ENCODE measurements at places on chromosomes 5 and 9. TPM values are rescaled to one million over a fixed set of nuclear protein-coding genes. Genes with fewer than 3 reads are reported as not detected.

AGXT2 gene
- polyA plus RNA-seq: 47.0 TPM

FOXD4L4 gene
- polyA plus RNA-seq: not detected

DNA sequence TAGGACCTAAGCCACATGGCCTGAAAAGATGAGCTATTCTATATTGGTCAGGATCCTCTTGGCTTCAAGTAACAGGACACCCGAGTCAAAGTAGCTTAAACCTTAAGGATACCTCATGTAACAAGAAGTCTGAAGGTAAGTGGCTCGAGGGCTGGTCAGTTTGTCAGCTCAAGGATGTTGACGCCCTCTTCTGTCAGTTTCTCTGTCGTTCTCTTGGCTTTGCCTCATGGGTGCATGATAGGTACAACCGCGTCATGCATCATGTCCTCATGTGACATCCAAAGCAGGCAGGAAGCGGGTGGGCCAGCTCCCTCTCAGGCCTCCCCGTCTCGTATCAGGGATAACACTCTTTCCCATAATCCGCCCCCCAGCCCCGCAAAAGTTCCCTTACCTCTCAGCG lies 22.1 kb upstream of the TCERG1 start:
- no peak for DNase-seq

DNA sequence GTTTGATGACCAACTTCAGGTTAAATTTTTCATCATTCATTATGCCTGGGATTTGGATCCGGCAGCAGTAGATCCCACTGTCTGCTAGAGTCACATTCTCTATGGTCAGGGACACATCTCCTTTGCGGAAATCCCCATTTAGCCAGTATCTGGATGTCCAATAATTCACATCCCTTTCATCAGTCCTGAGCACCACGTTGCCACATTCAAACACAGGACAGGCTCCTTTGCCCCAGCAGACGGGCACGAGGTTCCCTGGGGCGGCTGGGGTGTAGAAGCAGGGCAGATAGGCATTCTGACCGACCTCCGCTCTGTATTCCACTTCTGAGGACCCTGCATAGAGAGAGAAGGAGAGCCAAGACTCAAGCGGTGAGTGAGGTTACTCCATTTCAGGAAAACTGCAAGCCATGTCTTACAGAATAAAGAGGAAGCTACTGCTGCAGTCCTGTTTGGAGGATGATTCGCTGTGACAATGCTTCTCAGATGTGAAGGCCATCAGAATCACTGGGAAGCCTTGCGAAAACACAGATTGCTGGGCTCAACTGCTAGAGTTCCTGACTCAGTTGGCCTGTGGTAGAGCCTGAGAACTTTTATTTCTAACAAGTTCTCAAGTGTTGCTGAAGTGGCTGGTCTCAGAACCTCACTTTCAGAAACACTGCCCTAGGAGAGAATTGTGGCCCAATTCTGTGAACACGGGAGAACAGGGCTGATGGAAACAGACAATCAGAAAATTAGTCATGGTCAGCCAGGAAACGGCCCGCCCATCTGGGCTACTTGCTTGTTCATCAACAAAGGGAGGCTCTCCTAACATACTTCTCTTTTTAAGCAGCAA lies 2.0 kb downstream of the HAVCR2 start:
- DNase-seq: no peak

GRCh38 chr5:103139264-103139865 lies 19.3 kb downstream of the PPIP5K2 start:
- DNase-seq: peak; percentile 79
